ENCODE measurements at places on chromosomes 11 and 22.

GRCh38 chr11:83120327-83120726 lies 36.6 kb upstream of the PCF11 start:
- DNase-seq: no peak

GRCh38 chr11:117861151-117862018 lies 15.1 kb downstream of the FXYD6 start:
- DNase-seq: no peak

- DNase-seq: no peak
These were observed 51.0 kb upstream of the PICALM start for GRCh38 chr11:86119906-86120305.

GRCh38 chr22:31119026-31119717 lies 3.6 kb upstream of the INPP5J start:
- DNase-seq: no peak

DNA sequence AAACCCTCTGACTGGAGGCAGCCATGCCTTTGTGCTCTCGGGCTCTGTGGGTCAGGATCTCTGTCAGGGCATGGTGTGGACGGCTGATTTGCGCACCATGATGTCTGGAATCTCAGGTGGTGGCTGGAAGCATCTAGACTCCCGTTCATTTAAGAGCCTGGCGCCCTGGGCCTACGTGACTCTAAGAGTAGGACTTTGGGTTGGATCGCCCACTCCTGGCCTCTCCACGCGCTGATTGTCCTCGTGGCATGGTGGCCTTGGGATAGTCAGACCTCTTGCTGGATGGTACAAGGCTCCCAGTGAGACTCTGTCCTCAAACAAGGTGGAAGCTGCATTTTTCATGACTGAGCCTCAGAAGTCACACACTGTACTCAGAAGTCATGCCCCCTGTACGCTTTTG lies 224.3 kb downstream of the TBC1D22A start:
- DNase-seq: no peak

DNA sequence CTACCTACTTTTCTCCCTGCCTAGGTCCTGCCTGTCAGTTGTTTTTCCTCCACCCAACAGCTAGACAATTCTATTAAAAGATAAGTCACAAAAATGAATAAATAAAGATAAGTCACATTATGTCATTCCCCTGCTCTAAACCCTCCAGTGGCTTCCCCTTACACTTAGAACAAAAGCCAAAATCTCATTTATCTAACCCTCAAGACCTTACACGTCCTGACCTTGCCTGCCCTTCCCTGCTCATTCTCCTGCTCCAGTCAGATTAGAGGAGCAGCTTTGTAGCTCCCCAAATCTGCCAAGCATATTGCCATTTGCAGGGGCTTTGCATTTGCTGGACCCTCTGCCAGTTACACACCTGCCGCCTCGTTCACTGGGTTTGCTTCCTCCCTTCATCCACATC lies 16.7 kb downstream of the KREMEN1 start:
- peak; percentile 45 for DNase-seq

- DNase-seq: no peak
These were observed 4.4 kb upstream of the MEN1 start for GRCh38 chr11:64814712-64815187.

GRCh38 chr11:132054822-132055221 lies 684.4 kb downstream of the NTM start:
- DNase-seq: no peak

GRCh38 chr11:17692931-17693330 lies 26.4 kb upstream of the MYOD1 start:
- DNase-seq: no peak

GRCh38 chr11:77517226-77517625 lies 43.3 kb upstream of the PAK1 start:
- DNase-seq: no peak

DNA sequence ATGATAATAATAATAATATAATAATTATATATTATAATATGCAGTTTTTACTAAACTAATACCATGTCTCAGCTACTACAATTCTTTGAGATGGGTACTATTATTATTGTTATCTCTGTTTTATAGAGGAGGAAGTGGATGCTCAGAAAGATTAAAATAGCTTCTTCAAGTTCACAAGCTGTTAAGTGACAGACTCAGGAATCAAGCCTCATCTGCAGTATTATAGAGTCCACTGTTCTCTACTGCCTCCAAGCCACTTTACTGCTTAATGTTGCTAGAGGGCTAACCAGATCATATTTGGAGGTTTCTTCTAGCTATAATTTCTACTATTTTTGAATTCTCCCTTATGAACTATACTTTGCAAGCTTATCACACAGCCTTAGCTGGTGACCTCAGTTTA lies 62.7 kb downstream of the CSTPP1 start:
- no peak for DNase-seq

DNA sequence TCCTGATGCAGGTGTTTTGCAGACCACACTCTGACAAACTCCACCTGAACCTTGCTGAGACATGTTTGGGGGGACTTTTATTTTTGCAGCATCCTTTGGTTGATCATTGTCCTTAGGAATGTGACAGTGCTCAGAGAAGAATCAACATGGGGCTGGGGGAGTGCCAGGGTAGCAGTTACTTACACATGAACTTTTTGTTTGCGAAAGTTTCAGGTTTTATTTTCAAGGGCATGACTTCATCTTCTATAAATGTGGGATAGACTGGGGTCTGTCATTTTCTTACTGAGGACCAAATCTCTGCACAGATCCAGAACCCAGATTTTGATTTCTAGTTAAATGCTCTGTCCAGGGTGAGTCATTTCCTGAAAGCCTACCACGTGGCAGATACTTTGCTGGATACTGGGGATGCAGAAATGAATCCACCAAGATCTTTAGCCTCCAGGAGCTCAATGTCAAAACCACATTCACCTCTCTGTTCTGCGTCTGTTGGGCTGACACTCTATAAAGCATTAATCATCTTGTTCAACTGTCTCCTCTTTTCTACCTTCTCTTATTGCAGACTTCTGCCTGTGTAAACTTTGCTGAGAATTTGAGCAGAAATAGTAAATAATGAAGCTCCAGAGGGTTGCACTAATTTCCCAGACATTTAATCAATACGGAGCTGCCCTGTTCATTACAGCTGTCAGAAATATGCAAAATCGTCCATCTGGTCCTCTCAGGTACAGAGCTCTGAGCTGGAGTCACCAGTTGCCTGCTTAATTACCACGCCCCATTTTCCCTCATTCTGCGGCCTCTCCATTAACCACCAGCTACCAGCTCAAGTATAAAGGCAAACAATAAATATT lies 387.9 kb downstream of the MIAT start:
- no peak for DNase-seq

GRCh38 chr22:26648011-26648497 lies 9.3 kb upstream of the MIAT start:
- peak; percentile 18 for DNase-seq

DNA sequence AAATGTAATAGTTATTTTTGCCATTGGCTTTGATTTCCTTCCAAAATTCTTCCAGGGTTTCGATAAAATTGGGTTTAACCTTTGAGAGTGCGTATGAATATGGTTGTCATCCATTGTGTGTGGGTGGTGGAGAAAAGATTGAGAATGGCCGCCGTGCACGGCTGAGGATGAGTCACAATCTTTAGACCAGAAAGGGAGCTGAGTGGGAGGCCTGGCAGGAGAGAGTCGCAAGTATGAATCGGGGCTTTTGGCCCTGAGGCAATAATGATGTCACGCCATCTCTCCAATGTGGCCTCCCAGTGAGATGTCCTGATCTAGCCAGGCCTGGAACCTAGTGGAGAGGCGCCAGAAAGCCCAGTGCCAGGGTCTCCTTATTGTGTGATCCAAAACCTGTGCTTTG lies 33.1 kb upstream of the SMPD1 start:
- DNase-seq: peak; percentile 56

GRCh38 chr11:58693026-58693425 lies 38.7 kb downstream of the GLYAT start:
- DNase-seq: no peak

GRCh38 chr11:80733361-80733760 lies 1292.5 kb upstream of the TENM4 start:
- no peak for DNase-seq

DNA sequence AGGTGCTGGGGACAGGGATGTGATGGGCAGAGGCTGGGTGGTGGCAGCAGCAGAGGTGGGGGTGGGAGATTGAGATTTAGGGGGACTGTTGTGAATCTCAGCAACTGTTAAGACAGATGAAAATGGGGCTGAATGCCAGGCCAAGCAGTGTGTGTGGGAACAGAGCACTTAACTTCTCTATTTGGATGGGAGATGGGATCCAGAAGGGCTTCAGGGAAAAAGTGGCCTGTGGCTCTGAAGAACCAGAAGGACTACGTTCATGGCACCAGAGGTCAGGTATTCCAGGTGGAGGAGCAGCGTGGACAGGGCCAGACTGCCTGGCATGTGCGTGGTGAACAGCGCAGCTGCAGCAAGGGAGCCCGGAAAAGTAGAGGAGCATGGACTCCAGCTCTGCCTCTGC lies 82.6 kb upstream of the SYT13 start:
- DNase-seq: no peak

DNA sequence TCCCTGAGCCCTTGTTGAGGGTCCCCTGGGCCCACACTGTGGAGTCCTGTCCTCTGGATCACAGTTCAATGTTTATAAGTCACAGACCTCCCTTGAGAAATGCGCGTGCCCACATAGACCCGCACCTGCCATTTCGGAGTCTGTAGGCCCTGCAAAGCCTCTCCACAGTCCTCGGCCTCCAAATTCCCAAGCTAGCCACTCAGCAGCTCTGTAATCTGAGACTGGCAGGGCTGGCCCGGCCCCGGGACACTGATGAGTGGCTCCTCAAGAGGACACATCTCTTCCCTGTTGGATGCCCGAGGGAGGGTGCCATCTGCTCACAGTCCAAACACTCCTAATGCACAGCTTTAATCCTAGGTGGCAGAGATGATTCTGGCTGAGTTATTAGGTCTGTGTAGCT lies 39.1 kb downstream of the B3GAT1 start:
- DNase-seq: no peak

GRCh38 chr22:40477683-40478337 lies 107.4 kb downstream of the SGSM3 start:
- no peak for DNase-seq

DNA sequence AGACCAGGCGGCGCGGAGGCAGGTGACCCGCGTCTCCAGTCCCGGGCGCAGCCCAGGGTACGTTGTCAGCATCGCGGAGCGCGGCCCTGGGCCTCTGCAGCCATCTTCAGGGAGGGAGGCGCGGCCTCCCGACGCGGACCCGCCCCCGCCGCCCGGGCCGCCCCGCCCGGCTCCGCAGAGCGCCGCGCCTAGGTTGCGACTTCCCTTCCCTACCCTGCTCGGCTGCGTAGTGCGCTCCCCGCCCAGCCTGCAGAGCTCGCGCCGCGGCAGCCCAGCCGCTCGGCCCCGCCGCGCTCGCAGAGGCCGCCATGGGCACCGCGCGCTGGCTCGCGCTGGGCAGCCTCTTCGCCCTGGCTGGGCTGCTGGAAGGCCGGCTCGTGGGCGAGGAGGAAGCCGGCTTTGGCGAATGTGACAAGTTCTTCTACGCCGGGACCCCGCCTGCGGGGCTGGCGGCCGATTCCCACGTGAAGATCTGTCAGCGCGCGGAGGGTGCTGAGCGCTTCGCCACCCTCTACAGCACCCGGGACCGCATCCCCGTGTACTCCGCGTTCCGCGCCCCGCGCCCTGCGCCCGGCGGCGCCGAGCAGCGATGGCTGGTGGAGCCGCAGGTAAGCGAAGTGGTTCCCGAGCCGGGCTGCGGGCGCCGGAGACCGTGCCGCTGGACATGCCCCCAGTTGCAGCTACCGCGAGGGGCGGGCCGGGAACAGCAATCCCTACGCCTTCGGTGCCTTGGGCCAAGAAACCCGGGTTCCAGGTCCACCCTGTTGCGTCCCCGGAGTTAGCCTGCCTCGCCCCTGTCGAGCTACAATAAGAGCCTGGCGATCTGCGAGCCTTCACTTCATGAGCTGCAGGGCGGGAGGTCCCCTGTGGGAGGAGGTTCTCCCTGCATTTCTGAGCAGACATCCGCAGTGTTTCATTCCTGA lies at the start of gene ENDOD1:
Gene ENDOD1 (plus strand): TSS at position 227 of the 923 bp plus-strand sequence. CDS start 82 bp downstream, at position 309.
- peak; percentile 90 for DNase-seq

DNA sequence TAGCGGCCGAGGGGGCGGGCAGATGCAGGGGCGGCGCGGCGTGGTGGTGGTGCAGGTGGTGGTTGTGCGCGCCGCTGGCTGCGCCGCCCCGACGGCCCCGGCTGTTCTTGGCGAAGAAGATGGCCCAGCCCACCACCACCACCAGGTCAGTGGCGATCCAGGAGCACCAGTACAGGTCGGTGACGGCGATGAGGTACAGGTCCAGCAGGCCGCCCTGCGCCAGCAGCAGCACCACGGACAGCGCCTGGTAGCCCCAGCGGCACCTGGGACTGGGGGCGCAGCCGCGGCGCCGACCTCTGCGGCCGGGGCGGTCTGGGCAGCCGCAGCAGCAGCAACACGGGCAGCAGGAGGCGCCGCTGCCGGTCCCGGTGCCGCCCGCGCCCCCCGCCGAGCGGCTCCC lies 879 bp downstream of the TMEM121B start:
- peak; percentile 17 for DNase-seq

DNA sequence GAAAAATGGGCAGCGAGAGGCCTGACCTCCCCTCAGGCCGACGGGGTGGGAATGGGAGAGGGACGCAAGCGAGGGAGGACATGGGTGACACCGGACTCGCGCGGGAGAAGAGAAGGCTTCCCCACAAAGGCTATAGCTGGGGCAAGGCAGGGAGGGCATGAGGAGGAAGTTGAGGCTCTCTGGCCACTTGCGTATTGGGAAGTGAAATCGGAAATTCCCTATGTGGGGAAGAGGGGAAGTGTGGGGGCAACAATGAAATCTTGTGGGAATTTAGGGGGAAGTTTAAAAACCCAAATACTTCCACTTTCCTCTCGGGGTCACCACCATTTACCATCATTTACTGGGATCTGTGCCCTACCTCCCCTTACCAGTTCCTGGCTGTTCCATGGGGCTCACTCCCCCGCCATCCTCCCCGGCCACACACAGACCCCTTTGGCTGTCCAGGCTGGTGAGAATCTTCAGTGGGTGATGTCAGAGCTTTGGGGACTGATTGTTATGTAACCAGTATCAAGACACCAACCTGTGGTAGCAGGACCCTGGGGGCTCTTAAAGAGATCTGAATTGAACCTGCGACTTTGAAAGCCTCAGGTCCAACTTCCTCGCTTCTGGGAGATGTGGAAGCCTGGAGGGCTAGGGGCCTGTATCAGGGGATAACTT lies 951 bp upstream of the EHD1 start:
- no peak for DNase-seq

DNA sequence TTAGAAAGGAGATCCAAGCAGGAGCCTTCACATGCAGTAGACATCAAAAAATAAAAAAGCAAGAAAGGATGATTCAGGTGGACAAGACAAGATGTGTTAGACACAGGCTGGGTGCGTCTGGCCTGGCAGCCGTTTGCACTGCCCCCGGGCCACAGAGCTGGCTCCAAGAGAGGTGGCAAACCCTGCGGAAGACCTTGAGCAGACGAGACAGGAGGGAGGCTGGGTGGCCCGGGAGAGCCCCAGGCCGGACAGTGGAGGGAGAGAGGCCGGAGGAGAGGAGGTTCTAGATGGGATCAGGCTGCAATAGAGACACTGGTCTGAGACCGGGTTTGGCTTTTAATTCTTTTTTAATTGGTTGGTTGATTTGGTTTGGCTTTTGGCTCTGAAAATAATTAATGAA lies 69.6 kb upstream of the TTLL12 start:
- DNase-seq: no peak

DNA sequence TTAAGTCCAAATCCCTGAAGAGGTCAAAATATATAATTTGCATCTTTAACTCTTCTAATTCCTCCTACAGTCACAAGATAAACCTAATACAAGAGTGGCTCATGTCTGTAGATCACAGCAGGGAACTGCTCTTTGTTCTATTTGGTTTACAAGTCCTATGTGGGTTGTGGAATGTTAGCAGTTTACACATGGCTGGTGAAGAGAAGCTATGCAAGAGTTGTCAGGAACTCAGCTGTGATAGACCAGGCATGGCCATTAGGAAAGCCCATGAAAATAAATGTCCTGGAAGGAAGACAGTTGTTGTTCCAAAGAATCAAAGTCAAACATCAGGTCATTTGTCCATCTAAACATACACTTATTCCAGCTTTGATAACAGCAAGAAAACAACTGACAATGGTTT lies 312.4 kb upstream of the PITPNB start:
- no peak for DNase-seq

All from erythroblast (primary cell).